DMS153 (cell line): ENCODE measurements at places on chromosomes 12 and 14.

DNA sequence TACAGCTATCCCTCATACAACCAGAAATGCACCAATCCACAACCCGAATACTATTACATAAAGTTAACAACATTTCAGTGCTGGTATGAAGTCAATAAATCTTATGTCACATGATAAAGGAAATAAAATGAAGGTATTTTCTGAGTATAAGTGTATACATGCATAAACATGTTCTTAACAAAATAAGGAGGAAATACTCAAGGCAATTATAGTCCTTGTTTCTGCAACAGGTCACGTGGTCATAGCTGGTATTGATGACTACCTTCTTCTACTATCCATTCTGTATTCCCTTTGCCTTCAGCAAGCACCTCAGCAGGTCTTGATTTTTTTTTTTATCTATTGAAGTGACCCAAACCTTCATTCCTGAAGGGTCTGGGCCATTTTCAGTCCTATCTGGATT, 675.6 kb downstream of the RPL10L start:
- DNase-seq, result no peak

GRCh38 chr14:22772725-22773124, 6.2 kb downstream of the OXA1L start:
- no peak for DNase-seq

DNA sequence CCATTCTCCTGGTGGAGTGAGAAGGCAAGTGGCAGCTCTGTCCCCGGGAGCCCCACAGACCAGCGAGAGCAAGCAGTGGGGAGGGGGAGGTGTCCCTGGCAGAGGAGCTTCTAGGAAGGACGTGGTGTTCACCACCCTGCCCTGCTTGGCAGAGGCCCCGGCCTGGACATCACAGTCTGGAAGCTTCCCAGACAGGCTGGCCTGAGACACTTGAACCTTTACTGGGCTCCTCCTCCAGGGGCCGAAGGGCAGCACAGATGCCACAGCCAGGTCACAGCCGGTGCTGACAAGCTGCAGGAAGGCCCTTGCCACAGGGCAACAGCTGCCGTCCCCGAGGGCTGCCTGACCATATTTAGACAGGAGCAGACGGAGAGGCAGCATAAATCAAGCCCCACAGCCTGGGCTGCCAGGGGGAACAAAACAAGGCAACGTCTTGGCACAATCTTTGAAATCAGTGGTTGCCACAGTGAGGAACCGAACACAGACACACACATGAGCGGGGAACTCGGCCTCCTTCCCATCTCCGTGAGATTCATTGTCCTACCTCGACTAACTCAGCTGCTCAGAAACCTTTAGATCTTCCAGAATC, 28.5 kb downstream of the PRIMA1 start:
- DNase-seq, result no peak

DNA sequence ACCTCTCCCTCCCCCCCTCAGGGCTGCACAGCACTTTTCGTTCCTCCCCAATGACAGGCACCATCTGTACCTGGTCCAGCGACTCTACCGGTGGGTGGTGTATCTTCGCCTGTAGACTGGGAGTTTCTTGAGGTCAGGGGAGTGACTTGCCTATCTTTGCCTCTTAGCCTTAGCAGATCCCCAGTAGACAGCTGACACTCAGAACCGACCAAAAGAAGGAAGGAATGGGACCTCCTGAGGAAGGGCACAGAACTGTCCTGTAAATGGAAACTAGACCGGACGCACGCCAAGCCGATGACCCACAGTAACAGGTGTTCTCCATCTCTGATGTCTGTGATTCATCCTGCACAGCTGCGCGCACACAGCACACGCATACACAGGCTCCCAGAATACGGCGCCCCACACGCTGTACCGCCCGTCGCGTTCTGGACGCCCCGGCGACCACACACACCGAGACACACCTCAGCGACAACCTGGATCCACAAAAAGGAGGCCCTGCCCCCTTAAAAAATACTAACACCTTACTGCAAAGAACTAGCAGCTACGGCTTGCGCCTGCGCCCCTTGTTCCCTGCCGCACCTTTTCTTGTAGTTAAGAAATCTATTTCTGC, 673 bp upstream of the TTC9 start:
- no peak for DNase-seq

GRCh38 chr14:94342334-94342934, 19.3 kb upstream of the SERPINA6 start:
- peak; percentile 77 for DNase-seq

- DNase-seq, result no peak
These were observed 272.0 kb downstream of the AKAP6 start for GRCh38 chr14:32601069-32601468.

GRCh38 chr12:109632342-109632741, 58.7 kb downstream of the MVK start:
- no peak for DNase-seq

- no peak for DNase-seq
These were observed 810 bp downstream of the MARCHF9 start for GRCh38 chr12:57755454-57756372.

DNA sequence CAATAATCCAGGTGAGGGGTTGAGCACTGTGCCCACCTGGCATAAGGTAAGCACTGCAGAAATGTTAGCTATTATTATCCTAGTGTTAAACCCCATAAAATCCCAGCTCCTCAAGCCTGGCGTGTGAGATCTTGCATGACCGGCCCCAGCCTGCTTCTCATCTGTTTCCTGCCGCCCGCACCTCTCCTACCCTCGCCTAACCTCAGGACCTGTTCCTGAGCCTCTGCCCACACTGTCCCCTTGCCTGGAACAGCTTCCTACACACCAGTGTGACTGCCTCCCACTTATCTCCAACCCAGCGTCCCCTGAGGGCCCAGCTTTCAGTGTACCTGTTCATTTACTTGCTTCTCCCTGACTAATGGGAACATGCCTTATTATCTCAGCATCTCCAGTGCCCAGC, 24.7 kb downstream of the ISCA2 start:
- peak; percentile 17 for DNase-seq

- no peak for DNase-seq
These were observed 171.9 kb downstream of the RGS6 start for GRCh38 chr14:72104011-72104613.

GRCh38 chr12:92516277-92516600, 186.6 kb upstream of the PLEKHG7 start:
- DNase-seq, result no peak

DNA sequence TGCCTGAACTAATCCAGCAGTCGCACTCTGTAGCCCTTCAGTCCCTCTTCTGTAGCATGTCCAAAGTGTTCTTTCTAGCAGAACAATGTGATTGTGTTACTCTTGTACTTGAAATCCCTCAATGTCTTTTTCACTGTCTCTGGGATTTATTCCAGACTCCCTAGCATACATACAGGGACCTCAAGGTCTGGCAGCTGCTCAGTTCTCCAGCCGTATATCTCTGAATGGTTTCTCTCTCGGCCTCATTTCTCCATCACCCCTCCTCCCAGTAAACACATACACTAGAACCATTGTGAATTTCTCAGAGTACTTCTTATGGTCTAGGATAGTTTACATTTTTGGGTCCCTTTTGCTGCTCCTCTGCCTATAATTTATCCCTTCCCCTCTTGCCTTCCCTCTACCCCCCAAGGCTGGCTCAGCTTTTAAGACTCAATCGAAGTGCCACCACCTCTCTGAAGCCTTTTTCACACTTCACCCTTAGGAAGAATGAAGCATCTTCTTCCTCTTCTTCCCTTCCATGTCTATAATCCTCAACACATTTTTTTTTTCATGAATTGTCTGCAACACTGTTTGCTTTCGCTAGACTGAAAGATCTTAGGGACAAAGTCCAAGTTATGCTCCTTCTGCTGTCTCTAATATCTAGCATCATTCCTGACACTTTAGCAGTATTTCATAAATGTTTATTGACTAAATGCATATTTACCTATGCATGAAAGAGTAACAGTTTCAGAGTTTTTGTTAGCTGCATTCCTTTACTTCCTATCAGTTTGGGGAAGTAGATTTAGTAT, 446.1 kb downstream of the ZFP36L1 start:
- DNase-seq, result no peak

DNA sequence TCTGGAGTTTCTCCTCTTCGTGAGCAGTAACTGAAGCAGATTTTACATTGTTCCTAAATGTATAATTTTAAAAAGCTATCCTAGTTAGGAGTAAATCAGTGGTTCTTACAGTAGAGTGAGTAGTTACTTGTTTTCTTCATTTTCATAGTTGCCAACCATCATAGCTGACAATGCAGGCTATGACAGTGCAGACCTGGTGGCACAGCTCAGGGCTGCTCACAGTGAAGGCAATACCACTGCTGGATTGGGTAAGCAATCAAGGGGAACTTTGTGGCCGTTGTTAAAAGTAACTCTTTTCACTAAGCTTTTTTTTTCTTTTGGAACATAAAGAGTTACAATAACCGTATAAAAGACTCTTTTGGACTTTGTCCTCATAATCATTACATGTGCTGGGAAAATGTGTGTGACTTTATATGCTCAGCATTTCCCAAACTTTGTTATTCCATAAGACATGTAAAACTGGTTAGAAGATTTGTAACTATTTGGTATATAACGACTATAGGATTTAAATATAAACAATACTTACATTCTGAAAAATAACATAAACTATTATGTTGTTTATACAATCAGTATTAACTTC, 12.4 kb downstream of the LRRC10 start:
- DNase-seq, result no peak
